ENCODE measurements at places on chromosomes 7 and 10.

- DNase-seq: no peak
Measured at GRCh38 chr7:97094284-97094930, 23.1 kb upstream of the SDHAF3 start.

GRCh38 chr10:132371641-132372081 lies 25.3 kb upstream of the PWWP2B start:
- DNase-seq: no peak

GRCh38 chr7:142353147-142354060 lies 95.5 kb upstream of the PRSS58 start:
- no peak for DNase-seq

DNA sequence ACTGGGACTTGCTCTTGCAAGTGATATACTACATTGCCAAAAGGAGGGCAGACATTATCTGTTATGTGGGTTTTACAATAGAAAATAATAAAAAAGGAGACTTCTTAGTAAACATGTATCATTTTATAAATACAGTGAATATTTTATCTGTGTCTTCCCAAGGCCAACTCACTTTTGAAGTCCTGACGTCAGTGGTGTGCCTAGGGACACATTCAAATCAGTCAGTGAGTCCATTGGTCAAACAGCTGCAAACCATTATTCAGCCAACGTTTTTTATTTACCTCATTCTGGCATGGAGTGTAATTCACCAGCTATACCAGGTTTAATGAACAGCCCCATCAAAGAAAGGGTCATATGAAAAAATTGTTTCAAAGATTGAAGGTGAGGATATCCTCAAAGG lies 263.7 kb downstream of the IPMK start:
- DNase-seq: no peak

DNA sequence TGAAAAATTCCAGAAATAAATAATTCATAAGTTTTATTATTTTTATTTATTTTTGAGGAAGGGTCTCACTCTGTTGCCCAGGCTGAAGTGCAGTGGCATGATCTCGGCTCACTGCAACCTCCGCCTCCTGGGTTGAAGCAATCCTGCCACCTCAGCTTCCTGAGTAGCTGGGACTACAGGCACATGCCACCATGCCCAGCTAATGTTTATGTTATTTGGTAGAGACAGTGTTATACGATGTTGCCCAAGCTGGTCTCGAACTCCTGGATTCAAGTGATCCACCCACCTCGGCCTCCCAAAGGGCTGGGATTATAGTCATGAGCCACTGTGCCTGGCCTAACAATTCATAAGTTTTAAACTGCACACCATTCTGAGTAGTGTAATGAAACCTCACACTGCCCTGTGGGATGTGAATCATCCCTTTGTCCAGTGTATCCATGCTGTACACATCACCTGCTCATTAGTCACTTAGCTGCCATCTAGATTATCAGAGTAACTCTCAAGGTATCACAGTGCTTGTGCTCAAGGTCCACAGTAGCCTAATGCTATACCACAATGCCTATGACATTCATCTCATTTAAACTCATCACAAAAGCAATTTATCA lies 17.9 kb downstream of the RTKN2 start:
- DNase-seq: no peak

DNA sequence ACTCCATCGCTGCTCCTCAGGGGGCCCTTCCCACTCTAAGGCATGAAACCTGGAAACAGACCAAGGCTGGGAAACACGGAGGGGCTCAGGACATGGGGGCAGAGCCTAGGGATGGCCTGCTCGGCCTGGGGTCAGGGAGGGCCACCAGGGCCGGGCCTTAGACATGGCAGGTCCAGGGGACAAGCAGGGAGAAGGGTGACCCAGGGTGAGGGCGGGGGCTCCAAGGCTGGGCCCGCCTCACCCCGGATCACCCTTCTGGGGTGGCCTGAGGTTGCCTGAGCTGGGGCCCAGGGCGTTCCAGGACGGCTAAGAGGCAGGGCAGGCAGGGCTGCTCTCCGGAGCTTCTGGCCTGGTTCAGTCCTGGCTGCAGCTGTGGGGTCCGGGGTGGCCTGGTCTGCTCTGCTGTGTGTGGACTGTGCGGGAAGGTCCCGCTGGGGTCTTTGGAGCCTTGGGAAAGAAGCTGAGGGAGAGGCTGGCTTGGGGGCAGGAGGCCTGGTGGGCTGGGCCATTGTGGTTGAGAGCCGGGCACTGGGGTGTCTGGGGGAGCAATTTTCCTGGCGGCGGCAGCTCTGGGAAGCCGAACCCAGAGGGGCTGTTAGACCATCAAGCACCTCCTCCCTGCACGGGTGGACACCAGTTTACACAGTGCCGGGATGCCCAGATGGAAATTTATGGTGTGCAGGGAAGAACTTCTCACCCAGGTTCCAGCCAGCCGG lies 52.2 kb downstream of the UNCX start:
- DNase-seq: no peak

GRCh38 chr7:80732630-80733029 lies 94.2 kb downstream of the CD36 start:
- no peak for DNase-seq

GRCh38 chr7:105009667-105010503 lies 4.1 kb upstream of the KMT2E start:
- no peak for DNase-seq

DNA sequence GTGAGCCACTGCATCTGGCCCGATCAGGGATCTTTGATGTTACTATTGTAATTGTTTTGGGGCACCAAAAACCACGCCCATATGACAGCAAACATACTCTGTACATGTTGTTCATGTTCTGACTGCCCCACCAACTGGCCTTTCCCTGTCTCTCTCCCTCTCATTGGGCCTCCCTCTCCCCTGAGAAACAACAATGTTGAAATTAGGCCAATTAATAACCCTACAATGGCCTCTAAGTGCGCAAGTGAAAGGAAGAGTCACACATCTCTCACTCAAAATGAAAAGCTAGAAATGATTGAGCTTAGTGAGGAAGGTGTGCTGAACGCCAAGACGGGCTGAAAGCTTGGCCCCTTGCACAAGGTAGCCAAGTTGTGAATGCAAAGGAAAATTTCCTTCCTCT lies 50.3 kb upstream of the SDK1 start:
- DNase-seq: no peak

DNA sequence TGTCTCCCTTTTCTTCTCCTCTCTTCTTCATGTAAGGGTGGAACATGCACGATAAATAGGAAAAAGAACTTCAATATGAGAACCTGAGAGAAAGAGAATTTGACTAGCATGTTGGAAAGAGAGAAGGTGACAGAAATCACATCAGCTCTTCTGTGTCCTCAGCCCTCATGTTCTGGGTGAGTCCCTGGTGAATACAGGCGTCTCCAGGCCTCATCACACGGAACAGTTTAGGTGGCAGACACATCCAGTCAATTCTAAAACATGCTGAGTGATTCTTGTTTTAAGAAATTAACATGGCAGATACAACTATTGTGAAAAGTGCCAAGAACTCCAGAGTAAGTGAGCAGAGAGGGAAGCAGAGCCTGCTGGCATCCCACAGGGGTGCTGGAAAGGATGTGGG lies 96.1 kb downstream of the FAM107B start:
- DNase-seq: no peak

GRCh38 chr7:22296916-22297315 lies 60.0 kb downstream of the RAPGEF5 start:
- no peak for DNase-seq

DNA sequence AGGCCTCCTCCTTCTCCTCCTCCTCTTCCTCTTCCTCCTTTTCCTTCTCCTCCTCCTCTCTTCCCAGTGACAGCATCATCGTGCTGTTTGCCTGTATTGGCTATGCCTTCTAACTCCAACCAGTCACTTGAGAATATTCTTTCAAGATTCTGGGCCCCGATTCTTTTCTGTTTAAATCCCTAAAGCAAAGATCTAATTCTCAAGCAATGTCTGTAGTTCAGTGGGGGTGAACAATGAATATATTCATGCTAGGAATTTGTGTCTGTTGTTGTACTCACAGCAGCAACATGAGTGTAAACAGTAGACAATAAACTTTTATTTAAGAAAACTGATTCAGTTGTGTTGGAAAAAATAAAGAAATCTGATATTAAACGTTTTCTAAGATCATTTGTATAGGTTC lies 30.7 kb downstream of the NUDT5 start:
- no peak for DNase-seq

DNA sequence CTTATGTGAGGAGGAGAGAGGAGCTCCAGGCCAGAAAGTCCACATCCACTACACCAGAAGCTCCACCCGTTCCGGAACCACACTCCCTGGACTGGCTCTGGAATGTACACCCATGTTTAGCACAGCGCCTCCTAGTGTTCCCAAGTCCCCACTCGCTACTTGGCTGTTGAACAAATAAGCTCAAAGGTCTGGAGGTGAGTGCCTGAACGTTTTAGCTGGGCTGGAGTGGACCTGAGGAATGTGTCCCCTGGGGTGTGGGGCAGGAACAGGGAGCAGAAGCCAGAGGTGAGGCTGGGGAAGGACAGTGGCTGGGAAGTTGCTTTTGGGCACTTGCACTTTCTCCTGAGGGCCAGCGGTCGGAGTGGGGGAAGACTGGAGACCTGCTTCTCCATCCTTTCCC lies 164.1 kb upstream of the CDCA7L start:
- DNase-seq: no peak

DNA sequence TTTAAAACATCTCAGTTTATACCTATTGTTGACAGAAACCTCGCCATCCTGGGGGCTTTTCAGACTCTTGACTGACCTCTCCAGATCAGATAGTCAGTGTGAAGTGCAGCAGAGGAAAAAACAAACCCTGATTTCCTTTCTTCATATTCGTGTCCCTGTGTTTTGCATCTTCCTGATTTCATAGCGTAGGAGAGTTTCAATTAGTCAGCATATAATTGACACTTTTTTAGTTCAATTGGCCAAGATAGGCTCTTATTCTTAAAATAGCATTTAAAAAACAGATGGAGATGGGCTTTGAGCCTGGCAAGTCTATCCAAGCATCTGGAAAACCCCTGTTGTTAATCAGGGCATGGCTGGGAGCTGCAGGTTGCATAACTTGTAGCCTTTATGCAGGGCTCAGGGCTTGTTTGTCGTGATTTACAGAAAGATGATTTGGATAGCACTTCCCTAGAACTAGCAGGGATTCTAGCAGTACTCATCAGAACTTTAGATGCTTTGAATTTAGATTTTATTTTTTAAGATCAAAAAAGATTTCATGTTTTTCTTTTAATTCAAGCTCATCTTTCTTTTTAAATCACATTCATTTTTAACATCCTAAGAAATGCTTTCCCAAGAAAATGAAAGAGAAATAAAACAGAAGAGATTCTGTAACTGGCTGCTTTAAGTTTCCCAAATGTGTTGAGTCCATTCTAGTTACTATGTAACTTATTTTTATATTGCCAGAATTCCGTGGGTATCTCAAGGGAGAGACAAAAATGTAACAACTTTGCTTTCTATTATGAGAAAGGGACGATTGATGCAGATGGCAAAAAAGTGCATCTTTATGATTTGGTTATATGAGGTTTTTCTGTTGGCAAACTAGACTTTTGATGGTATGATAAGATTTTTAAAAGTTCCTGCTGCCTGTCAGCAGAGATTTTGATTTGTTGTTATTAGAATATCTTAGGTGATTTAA lies 270.8 kb upstream of the FZD8 start:
- DNase-seq: no peak

- no peak for DNase-seq
Measured at GRCh38 chr7:142774826-142775225, 4.1 kb downstream of the PRSS2 start.

GRCh38 chr7:105178177-105178576 lies 164.2 kb downstream of the KMT2E start:
- no peak for DNase-seq

- DNase-seq: no peak
Measured at GRCh38 chr10:124170631-124171030, 77.2 kb upstream of the CHST15 start.

- DNase-seq: no peak
Measured at GRCh38 chr7:133152875-133153274, 71.0 kb upstream of the CHCHD3 start.

DNA sequence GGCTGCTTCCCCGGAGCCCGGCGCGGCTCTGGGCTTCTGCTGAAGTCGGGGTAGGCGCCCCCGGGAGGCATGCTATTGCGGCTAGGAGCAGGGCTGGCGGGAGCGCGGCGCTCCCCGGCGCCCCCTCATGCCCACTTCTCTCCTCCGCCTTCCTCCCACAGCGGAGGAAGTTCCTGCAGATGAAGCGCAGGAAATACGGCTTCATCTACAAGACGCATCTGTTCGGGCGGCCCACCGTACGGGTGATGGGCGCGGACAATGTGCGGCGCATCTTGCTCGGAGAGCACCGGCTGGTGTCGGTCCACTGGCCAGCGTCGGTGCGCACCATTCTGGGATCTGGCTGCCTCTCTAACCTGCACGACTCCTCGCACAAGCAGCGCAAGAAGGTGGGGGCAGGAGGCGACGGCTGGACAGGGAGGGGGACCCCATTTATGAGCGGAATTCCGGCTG lies 479 bp downstream of the CYP26A1 start:
- DNase-seq: no peak

DNA sequence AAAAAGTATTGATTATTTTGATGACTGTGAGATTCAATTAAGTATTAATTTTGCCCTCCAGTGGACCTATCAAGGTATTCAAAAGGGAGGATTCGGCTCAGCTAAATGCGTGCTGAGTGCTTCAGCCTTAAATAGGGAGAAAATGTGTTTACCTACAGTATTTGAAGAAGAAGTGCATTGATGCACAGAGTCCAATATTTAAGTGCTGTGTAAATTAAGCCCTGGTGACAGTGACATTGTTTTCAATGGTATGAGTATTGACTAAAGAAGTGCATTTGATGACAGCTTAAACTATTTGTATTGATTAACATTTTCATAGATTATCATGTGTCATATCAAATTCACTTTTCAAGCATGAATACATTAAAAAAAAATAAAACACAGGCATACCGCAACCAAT lies 106.6 kb downstream of the POU6F2 start:
- no peak for DNase-seq

DNA sequence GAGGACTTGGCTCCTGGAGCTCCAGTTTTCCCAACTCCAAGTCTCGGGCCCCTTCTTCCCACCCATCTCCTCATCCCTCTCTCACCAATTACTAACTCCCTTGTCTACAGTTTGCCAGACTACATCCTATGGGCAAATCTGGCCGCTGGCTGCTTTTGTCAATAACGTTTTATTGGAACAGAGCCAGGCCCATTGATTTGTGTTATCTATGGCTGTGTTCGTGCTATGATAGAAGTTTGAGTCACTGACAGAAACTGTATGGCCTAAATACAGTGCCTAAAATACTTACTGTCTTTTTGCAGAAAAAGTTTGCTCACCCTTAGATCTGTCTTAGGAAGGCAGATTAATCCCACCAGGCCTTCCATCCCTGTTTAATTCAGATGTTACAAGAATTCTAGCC lies 71.3 kb downstream of the PIP4K2A start:
- DNase-seq: no peak

Data from effector memory CD4-positive, alpha-beta T cell (primary cell).